ENCODE measurements at places on chromosomes 13 and 19. TPM values are rescaled to one million over a fixed set of nuclear protein-coding genes. Genes with fewer than 3 reads are reported as not detected.
A peak's percentile ranks its signal among the peaks of the same experiment; 100 is the strongest.

- no peak for DNase-seq
Measured at GRCh38 chr19:3699741-3700241, 477 bp downstream of the PIP5K1C start.

DNA sequence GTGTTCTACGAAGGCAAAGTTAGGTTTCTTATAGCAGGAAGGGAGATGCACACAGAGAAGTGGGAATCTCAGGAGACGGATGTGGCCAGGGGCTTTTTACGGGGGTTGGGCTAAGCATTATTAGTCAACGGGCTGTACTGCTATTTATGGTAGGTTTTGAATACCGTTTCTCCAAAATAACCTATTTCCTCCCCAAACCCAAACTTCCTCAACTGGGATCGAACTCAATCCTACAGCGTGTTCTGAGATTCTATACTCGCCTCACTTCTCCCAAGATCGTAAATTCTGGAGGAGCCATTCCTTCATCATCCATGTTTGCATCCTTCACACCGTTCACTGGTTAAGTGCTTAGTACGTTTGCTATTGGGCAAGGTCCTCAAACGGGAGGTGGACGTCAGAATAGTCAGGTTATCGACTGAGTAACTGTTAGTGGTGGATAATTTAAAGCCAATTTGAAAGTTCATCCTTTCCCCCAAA is 1.2 kb upstream of the TRIM13 start:
- DNase-seq: peak; percentile 42

- DNase-seq: peak; percentile 93
Measured at GRCh38 chr19:11089254-11090013, at the start of gene LDLR. LDLR (plus strand) TSS chr19:11089463; CDS start chr19:11089549, 86 bp downstream.

GRCh38 chr13:27362064-27362751 is 62.2 kb upstream of the GTF3A start:
- DNase-seq: peak; percentile 85

DNA sequence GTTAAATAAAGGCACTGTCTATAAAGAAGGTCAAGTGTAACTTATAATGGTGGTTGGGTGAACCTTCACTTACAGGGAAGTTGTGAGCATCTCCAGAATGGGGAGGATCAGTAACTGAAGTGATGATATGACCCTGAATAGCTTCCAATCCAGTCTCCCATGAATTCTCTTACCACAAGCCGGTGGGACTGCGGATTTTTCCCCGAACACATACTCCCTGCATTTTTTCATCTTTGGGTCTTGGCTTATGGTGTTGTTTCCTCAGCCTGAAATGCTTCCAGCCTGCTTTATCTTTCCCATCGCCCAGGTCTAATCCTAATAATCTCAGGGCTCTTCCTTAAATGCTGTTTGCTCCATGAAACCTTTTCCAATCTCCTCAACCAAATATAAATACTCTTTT is 2.0 kb upstream of the CSNK1A1L start:
- DNase-seq: no peak

DNA sequence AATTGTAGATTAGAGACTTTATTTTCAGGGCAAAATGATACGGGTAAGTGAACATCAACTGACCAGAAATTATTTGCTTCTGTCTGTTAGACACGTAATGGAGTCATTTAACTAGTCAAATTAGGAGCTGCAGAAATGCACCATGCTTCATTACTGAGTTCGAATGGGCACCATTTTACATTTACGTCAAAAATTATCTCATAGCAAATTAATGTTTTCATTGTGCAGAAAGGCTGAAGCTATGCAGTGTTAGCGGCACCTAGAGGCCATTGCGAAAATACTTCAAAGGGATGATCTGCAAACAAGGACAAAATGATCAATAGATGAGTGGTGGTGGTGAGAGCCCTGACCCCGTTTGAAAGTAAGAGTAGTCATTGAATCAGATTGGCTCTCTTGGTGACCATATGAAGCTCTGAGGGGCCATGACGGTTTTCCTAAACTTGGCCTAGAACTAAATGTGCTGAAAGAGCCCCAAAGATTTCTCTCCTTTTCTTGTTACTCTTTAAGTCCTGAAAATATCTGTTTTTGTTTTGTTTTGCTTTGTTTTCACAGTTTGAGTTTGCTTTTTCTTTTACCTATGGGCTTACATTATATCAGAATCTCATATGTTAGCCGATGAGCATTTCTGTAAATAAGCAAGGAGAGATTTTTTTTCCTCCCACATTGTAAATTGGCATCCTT is 277.9 kb downstream of the ZNF536 start:
- DNase-seq: peak; percentile 37

GRCh38 chr13:98889419-98890085 is 88.3 kb downstream of the DOCK9 start:
- no peak for DNase-seq

DNA sequence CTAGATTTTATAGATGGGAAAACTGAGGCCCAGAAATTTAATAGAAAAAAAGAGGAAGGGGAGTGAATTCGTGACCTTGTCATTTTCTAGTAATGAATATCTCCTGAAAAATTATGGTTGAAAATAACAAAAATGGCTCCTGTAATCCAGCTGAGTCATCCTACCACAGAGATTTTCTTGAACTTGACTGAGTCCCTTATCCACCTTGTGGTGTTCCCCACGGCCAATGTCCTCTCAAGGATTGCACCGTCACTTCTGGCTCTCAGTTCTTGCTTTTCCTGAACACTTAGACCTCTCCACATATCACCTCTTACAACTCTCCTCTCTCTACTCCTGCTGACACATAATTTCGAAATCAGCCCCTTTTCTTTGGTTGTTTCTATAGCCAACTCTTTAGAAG is 1.2 kb upstream of the KATNAL1 start:
- no peak for DNase-seq

DNA sequence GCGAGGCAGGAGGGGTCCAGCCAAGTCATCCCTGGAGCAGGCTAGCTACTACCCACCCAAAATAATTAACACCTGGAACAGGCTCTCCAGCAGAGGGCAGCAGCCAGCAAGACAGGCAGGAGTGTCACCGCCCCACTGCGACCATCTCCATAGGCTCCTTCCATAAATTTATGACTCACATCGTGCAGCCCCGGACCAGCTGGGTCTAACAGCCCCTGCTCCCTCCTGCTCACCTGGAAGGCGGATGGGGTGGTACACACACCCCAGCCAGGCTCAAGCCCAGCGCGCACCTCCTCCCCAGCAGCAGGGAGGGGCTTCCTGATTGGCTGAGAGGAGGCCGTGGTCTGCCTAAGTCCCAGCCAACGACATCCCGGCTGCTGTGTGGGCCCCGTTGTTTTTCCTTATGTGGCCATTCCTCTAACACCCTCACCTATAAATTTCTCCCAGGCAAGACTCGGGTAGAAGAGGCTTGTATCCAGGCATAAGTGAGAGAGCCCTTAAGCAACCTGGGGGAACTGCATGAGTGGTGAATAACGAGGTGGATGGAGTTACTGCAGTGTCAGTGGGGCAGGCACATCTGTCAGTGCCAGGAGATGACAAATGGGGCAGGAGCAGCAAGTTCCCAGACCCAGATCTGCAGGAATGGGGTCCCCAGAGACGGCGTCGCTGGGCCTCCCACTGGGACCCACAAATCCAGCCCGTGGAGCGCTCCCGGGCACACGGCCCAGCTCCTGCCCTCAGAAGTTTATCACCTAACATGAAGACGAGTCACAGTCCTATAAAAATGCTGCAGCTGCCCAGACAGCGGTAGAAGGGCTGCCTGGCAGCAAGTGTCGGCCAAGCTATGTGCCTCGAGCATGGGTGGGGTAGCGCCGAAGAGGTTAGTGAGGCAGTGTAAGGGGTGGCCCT is 43.1 kb downstream of the CEBPG start:
- no peak for DNase-seq

GRCh38 chr19:10553087-10553667 is 9.5 kb downstream of the ATG4D start:
- DNase-seq: no peak

- DNase-seq: no peak
Measured at GRCh38 chr19:13018035-13018914, 23.0 kb downstream of the NFIX start.

GRCh38 chr13:78827471-78827870 is 168.5 kb upstream of the OBI1 start:
- no peak for DNase-seq

DNA sequence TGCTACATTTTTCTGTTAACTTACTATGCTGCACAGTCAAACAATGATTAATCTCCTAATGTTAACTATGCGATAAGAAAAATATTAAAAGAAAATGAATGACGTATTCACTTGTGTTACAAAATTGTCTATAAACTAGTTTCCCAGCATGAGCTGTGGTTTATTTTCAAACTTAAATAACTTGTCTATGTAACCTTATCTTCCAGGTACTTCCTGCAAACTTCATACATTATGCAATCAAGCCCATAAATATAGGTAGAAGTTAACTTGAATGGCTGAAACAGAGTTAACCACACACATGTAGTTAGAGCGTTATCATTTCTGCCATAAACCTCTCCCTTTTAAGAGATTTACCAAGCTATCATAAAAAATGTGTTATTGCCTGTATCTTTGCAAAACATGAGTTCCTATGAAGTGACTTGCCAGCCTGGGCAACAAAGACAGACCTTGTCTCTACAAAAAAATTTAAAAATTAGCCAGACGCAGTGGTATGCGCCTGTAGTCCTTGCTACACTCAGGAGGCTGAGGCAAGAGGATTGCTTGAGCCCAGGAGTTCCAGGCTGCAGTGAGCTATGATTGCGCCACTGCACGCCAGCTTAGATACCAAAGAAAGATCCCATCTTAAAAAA is 17.7 kb upstream of the KLF5 start:
- peak; percentile 96 for DNase-seq

GRCh38 chr19:14758816-14759215 is 19.5 kb downstream of the ADGRE2 start:
- peak; percentile 5 for DNase-seq

DNA sequence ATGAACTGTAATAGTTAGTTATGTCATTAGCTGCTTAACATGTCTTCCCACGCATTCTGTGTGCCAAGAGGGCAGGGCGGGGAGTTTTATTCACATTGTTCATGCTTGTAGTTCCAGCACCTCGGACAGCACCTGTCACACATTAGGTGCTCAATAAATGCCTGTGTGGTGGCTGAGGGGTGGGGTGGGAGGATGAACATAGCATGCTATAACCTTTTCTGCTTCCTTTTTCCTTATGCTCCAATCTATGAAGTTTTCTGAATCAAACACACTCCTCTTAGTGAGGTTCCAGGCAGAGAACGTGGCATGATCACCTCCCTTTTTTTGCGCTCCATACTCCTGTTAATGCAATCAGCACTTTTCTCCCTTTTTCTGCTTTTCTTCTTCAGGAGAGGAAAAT is 15.8 kb upstream of the PTPRS start:
- DNase-seq: no peak

DNA sequence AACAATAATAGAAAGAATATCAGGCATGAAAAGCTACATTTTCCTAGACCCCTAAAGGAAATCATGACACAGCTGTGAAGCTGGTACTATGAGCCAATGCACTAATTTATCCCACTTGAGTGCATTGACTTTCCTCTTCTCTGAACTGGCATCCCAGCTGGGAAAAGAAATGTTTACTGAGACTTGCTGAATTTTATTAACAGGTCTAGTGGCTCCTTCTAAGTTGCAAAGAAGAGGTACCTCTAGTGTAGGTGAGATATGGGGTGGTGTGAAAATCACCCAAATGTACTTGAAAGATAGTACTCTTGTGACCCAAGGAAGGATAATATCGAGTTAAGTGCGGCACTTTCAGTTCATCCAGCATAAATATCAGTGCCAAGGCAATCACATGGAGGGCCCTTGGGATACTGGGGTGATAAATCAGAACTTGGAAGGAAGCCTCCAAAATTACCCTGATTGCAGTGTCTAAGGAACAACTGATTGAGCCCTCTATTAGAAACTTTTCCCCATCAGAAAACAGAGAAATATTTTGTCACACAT is 369.2 kb downstream of the PCDH9 start:
- DNase-seq: no peak

GRCh38 chr13:113763254-113763653 is 4.2 kb downstream of the TMEM255B start:
- no peak for DNase-seq

- DNase-seq: no peak
Measured at GRCh38 chr13:33757713-33758112, 60.2 kb upstream of the RFC3 start.

GRCh38 chr13:25249001-25249543 is 38.2 kb downstream of the MTMR6 start:
- no peak for DNase-seq

- peak; percentile 26 for DNase-seq
Measured at GRCh38 chr13:51044023-51044665, 66.9 kb downstream of the C13orf42 start.

DNA sequence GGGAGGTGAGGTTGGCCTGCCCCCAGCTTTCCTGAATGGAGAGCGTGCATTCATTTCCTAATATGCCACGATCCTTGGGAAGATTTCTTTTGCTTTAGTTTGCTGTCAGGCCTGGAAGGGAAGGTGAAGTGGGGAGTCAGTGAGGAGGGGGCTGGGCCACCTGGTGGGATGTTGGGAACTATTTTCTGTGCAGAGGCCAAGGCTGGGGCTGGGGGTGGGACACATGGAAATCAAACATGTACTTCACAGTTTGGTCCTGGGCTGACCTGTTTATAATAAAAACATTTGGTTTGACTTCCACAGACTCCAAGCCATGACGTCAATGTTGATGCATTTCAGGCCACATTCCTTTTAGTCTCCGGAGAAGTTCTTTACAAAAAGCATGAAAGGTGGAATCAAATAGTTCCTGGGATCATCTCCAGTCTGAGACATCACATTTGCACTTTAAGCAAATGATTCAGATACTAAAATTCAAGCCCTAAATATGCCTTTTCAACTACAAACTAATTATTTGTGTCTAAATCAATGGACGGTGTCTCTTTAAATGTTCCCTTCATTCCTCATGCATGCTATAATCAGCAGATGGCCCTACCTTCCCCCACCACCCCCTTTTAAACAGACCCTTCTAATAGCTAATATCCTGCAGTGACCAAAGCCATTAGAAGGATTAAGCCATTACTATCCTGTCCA is 41.5 kb upstream of the MEDAG start:
- no peak for DNase-seq

GRCh38 chr13:79541426-79542049 is 60.6 kb downstream of the NDFIP2 start:
- peak; percentile 43 for DNase-seq

GRCh38 chr13:46342538-46342937 is 44.5 kb downstream of the RUBCNL start:
- DNase-seq: no peak

CADM4 gene
- polyA plus RNA-seq: 13.6 TPM

PLPP2 gene
- polyA plus RNA-seq: 1.6 TPM

IRS2 gene
- polyA plus RNA-seq: 9.3 TPM

OR10H1 gene
- not detected for polyA plus RNA-seq

ACP5 gene
- 118 TPM for polyA plus RNA-seq

DCT gene
- 0.13 TPM for polyA plus RNA-seq
